ENCODE measurements at places on chromosomes 6 and 20.

- DNase-seq, result no peak
Observed at GRCh38 chr6:21158149-21158548, 435.4 kb upstream of the SOX4 start.

DNA sequence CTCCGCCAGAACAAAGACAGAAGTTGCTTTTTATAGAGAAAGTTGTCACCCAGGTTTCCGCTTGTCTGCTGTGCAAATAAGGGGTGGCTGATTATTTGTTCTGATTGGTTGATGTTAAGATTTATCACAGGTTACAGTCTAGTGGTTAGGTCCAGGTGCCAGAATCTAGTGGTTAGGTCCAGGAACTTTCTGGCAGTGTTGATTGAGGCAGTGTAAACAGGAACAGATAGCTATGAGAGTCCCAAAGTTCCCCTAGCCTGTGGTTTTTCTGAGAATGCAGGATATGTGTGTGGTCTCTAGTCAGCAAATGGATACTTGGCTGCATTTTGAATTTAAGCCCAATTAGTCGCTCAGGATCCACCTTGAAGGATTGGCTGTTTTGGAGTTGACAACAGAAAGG lies 148.0 kb downstream of the TMEM200A start:
- DNase-seq, result peak; percentile 53

DNA sequence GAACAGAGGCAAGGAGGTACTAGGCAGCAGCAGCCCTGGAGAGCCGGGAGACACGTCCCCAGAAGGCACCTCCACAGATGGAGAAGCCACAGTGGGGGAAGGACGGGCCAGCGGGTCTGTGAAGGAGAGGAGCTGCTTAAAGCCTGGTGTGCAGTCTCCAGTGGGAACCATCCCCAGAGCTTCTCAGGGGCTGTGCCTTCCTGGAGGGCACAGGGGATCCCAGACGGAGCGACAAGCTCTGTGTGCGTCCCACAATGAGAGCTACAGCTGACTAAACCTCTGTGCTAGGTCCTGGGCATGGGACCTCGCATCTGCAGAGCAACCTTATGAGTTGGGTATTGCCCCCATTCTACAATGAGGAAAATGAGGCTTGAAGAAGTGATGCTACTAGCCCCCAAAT lies 50.7 kb downstream of the EZR start:
- DNase-seq, result no peak

DNA sequence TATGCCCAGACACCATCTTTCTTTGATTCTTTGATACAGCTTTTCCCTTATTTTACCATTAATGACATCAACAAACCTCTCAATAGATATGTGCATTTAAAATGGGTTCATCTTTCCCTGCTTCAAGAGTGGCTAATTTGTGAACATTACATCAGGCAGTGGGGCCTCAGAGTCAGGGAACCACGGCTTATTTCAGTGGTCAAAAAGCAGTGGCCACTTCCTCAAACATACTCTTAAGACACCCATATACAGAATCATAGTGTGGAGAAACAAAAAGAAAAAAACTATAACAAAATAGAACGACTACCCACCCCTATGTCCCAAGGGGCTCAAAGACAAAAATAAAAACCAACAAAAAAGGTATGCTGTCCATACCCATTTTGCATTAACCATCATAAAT lies 12.9 kb downstream of the SALL4 start:
- DNase-seq, result no peak

- DNase-seq, result no peak
Observed at GRCh38 chr6:24228123-24228522, 102.1 kb downstream of the NRSN1 start.

GRCh38 chr6:127092466-127092865 lies 26.0 kb upstream of the RSPO3 start:
- DNase-seq, result no peak

GRCh38 chr6:28802417-28803336 lies 121.1 kb downstream of the TRIM27 start:
- DNase-seq, result peak; percentile 85

- DNase-seq, result no peak
Observed at GRCh38 chr6:140915103-140915502, 1217.6 kb upstream of the GJE1 start.

DNA sequence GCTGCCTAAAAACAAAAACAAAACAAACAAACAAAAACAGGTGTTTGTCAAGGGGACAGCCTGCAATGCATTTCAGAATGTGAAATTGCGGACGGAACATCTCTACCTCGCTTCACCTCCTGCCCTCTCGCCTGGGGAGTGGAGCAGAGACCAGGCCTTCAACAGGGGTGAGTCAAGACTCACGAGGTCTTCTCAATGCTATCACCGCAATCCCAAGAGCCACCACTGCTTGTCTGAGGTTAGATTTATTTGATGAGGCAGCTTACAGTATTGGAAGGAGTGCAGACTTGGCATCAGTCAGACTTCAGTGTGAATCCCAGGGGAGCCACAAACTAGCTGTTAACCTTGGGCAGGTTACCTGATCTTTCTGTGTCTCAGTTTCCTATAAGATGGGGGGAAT lies 7.7 kb downstream of the GABRR1 start:
- DNase-seq, result no peak

DNA sequence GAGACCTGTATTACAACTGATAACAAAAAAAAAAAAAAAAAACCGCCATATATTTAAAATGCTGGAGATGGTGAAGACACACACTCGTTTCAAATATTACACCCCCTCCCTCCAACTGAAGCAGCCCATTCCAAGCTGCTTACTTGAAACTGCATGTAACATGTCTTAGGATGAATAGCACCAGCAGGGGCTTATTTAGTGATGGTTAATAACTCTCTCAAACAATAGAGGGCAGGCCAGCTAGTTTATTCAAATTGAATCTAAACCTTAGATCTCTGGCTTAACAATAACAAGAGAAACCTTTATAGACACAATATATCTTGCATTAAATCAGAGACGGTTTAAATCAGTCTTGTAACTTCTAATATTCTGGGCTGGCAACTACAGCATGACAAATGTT lies 9.3 kb upstream of the JPH2 start:
- no peak for DNase-seq

GRCh38 chr6:156777577-156778453 lies 637 bp downstream of the ARID1B start:
- DNase-seq, result peak; percentile 29
